ENCODE measurements at places on chromosomes 4 and X.

DNA sequence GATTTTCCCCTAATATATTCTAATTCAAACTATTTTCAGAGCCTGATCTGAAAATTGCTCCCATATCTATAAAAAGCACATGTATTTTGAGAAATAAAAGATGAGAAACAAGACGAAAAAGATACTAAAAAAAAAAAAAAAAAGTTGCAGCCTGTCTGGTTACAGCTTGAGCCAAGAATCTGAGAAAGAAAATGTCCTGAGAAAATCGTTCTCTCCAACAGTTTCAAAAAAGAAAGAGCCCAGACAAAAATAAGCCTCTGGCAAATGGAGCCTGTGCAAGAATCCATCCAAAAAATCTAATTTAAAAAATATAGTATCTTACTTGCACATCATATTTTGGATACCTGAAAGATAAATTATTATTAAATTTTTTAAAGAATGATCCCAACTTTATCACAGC is 163.0 kb upstream of the TBL1X start:
- DNase-seq = no peak

DNA sequence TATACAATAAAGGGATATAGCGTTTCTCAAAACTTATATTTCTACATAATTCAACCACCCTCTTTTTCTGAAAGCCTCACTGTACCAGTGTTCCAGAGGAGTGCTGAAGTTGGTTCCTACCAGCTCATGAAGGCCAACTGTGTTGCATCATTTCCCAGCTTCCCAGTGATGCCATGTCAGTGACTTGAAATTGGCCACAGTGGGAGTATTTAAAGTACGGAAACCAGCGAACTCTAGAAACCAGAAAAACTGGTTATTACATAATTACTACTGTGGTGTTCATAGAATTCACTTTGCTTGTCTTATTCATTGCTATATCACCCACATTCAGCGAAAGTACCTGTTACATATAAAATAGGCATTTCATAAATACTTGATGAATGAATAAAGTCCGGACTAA is 135.4 kb downstream of the GC start:
- no peak for DNase-seq

GRCh38 chrX:47361538-47362511 is 8.6 kb upstream of the ZNF157 start:
- no peak for DNase-seq

DNA sequence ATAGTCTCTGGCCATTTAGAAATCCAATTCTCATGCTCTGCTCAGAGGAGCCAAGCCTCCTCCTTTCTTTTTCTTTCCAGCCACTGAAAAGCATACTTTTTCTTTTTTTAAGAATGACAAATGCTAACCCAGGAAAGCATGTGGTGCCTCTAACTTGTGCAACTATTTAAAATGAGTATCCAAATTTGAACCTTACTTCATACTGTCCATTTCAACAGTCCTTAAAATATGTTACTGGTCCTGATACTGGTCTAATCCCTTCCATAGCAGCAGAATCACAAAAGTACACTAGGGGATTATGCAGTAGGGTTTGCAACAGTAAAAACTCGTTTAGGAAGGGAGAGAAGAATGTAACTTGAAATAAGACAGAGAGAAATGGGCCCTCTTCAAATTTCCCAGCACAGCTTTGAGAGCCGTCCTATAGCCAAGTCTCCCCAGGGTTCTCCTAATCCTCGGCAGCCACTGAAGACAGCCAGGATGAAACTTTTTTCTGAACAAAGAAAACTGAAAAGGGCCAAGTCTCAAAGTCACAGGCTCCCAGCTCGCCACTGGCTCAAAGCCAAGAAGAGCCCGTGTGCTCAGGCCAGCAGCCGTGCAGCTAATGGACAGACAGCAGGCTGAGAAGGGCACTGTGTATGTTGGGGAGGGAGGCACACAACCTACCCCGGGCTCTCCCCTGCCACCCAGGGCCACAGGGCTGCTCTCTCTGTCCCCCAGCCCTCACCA is 39.5 kb downstream of the GPC4 start:
- no peak for DNase-seq

DNA sequence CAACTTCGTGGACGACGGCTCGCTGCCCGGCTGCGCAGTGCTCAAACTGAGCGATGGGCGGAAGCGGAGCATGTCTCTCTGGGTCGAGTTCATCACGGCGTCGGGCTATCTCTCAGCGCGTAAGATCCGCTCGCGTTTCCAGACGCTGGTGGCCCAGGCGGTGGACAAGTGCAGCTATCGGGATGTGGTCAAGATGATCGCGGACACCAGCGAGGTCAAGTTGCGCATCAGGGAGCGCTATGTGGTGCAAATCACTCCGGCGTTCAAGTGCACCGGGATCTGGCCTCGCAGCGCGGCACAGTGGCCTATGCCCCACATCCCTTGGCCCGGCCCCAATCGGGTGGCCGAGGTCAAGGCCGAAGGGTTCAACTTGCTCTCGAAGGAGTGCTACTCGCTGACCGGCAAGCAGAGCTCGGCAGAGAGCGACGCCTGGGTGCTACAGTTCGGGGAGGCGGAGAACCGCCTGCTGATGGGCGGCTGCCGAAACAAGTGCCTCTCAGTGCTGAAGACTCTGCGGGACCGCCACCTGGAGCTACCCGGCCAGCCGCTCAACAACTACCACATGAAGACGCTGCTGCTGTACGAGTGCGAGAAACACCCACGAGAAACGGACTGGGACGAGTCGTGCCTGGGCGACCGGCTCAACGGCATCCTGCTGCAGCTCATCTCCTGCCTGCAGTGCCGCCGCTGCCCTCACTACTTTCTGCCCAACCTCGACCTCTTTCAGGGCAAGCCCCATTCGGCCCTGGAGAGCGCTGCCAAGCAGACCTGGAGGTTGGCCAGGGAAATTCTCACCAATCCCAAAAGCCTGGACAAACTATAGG is 1.5 kb downstream of the MAB21L2 start:
- no peak for DNase-seq

DNA sequence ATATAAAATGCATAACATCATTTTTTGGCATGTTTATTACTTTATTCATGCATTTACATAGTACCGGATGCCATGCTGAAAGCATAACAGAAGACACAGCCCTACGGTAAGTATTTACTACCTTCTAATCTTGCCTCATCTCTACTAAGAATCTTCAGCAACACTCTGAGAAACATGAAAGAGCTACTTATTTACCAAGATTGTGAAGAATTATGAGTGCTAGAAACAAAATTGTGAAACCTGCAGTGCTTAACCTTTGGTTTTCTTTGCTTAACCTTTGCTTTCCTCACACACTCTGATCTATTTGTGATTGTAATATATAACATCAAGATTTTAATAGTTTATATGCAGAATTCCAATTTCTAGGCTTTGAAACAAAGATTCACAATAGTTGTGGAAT is 7.4 kb downstream of the ANTXR2 start:
- DNase-seq = no peak

GRCh38 chr4:68062501-68062900 is 67.2 kb downstream of the TMPRSS11F start:
- no peak for DNase-seq

DNA sequence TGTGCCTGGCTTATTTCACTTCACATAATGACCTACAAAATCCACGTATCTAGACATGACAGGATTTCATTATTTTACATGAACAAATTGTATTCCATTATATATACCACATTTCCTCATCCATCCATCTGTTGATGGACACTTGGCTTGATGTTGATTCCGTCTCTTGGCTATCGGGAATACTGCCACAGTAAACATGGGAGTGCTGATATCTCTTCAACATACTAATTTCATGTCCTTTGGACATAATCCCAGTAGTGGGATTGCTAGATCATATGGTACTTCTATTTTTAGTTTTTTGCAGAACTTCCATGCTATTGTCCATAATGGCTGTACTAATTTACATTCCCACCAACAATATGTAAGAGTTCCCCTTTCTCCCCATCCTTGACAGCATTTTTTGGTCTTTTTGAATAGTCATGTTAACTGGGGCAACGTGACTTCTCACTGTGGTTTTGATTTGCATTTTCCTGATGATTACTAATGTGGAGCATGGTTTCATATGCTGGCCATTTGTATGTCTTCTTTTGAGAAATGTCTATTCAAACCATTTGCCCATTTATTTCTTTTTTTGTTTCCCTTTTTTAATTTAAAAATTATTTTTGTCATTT is 68.9 kb downstream of the HTRA3 start:
- no peak for DNase-seq

GRCh38 chr4:185721190-185722028 is 90.6 kb downstream of the SORBS2 start:
- no peak for DNase-seq

Data from activated T-helper 1 cell treated with anti-CD3 and anti-CD28 coated beads, Interleukin-2, amount 50 U/mL, for 16 hours (primary cell).